Activated CD4-positive, alpha-beta T cell treated with anti-CD3 and anti-CD28 coated beads, Interleukin-2, amount 50 U/mL, for 16 hours (primary cell): ENCODE measurements at places on chromosomes 5 and 9.

DNA sequence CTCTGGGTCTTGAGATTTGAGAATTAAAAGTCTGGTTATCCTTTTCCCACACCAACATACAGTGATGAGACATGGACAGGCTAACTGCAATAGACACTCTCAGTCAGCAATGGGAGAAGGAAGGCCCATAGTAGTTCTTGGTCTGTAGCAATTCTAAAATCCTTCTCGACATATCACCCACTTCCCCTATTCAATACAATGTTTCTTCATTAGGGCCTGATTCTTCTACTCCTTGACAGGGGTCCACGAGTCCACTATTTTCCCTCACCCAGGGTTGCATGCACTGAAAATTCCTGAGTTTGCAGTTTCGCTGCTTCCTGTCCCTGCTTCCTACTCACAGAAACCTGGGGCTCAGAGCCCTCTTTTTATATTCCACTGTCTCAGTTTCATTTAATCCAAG, 402.8 kb downstream of the MAT2B start:
- no peak for DNase-seq

- no peak for DNase-seq
These were observed 175.1 kb upstream of the MSX2 start for GRCh38 chr5:174549254-174549653.

DNA sequence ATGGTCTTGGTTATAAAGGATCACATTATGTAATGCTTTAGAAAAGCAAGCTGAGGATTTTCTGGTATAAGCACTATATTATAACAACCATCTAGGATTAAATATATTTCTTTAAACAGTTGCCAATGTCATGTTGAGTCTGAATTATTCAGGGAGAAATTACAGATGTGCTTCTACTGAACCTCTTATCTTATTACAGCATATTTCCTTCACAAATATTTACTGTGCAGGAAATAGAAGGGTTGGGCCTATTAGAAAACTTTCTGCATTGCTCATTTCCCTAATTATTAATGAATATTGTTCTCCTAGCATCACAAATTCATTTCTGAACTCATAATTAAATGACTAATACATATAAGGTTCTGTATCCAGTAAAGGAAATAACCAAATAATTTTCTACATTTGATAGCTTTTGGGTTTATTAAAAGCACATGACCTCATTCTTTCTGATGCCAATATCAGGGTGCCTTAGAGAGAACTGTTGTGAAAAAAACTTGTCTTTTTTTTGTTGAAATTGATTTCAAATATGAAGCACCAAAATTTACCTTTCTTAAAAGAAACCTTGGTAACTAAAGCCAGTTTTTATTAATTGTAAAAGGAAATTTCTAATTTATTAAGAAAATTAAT, 476.8 kb upstream of the PTGER4 start:
- no peak for DNase-seq

DNA sequence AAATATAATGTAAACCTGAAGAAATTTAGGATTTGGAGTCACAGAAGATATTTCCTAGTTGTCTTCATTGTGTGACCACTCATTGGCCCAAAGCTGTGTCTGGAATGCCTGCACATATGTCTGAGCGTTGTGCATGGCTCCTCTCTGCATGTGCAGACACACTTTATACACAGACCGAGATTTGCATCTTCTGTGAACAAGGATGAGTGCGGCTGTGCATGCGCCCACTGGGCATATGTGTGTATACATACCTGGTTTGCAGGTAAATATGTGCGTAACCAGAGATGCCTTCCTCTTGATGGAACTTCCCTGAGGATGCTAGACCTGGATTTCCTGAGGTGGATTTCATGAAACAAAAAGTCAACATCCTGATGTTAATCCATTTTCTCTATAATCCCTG, 19.1 kb downstream of the PHF2 start:
- no peak for DNase-seq

- DNase-seq, result no peak
These were observed at the start of gene MYOZ3 for GRCh38 chr5:150661086-150661485. MYOZ3 (plus strand) TSS chr5:150661251; CDS start chr5:150662942, 1,691 bp downstream.

GRCh38 chr9:112112519-112112918, 62.6 kb downstream of the SUSD1 start:
- peak; percentile 1 for DNase-seq

DNA sequence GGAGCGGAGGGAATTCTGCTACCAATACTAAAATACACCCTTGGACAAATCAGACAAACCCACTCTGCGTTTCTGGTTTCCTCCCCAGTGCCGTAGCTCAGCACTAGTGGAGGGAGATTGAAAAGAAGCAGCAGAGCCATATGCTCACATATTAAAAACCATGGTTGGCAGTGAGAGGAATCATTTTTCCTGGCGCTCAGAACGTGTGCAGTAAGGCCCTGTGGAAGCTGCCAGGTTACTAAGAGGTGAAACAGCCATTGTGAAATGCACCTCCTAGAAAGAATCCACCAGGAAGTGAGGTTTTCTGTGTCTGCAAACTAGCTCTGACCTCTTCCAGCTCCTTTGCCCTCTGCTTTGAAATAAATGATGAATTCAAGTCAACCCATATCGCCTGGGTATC, 177.2 kb downstream of the ERCC6L2 start:
- no peak for DNase-seq

GRCh38 chr9:80503671-80504281, 932.0 kb downstream of the TLE4 start:
- no peak for DNase-seq

DNA sequence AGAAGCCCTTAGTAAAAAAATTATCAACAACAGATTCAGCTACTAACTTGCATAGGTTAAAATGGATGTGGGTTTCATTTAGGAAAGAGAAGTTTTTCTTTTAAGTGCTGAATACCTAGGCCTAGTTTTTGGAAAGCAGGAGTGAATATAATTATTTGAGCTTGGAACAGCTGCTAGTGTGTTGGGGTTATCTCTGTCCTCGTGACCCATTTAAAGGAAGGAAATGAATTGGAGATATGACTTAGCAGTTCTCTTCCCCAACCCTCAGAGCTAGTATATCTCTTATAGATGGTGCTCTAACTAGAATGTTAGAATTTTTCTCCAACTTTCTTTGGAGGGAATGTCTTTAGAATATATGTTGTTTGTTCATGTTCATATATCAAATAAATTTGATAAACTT, 38.6 kb downstream of the ZNF366 start:
- DNase-seq, result no peak

- no peak for DNase-seq
These were observed 62.7 kb downstream of the SLC1A3 start for GRCh38 chr5:36669015-36669651.

GRCh38 chr5:110376281-110376951, 350.1 kb downstream of the TMEM232 start:
- DNase-seq, result no peak

GRCh38 chr5:50730336-50730735, 63.9 kb downstream of the PARP8 start:
- DNase-seq, result no peak

GRCh38 chr5:10607666-10608073, 43.8 kb downstream of the ANKRD33B start:
- DNase-seq, result no peak

GRCh38 chr5:9490494-9491097, 55.3 kb downstream of the SEMA5A start:
- DNase-seq, result no peak

- DNase-seq, result peak; percentile 68
These were observed 7.5 kb upstream of the RAPGEF1 start for GRCh38 chr9:131747352-131747751.

DNA sequence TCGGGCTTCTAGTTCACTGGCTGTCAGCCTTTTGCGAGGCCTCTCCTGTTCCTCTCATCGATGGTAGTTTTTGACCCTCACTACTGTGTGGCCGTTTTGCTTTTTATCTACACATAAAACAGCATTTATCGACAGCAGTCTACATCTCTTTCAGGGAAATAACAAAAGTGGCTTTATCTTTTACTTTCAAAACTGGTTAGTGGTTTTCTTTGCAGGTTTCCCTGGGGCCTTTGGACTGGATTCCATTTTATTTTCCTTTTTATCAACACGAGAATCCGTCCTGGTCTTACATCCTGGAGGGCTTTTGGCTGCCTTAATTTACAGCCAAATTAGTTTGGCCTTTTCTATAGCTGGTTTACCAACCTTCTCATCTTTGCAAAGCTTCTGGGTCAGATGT, 793 bp upstream of the PKD2L2 start:
- DNase-seq, result peak; percentile 7

DNA sequence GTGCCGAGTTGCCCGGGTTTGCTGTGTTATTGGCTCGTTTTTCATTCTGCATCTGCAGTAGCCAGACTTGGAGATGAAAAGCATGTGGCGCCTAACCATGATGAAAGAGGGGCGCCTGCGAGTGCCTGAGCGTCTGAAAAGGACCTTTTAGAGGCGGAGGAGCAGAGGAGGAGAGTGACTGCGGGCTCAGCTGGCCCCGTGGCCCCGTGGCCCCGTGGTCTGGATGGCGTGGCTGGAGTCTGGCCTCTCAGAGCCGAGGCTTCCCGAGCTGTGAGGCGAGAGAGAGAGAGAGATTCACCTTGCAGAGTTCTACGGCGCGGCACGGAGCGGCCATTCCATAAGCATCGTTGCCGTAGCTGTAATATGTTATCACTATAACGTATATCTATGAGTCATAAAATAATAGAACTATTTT, 55.3 kb upstream of the RNU6ATAC start:
- DNase-seq, result no peak

GRCh38 chr5:69170495-69170894, 3.5 kb downstream of the CCNB1 start:
- DNase-seq, result no peak

DNA sequence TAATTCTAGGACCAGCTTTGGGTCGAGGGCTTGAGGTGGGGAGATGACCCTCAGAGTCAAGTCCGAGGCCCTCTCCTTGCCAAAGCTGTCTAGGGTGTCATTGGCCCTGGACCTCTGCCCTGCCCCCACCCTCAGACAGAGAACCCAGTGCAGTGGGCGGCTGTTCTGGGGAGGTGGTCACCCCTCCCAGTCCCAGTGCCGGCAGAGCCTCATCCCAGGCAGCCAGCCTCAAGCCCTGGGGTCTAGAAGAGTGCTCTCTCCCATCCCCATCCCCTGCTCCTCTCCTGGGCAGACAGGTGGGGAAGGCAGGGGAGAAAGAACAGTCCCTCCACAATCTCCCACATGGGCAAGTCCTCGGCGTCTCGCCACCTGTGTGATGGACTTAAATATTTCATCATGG, 7.0 kb downstream of the NTNG2 start:
- DNase-seq, result no peak

- DNase-seq, result no peak
These were observed 358.0 kb downstream of the TAF11L14 start for GRCh38 chr5:17992291-17992690.

- DNase-seq, result no peak
These were observed 64.6 kb upstream of the PLPP1 start for GRCh38 chr5:55599148-55600050.

- no peak for DNase-seq
These were observed 40.4 kb downstream of the MCTP1 start for GRCh38 chr5:95244479-95244878.

DNA sequence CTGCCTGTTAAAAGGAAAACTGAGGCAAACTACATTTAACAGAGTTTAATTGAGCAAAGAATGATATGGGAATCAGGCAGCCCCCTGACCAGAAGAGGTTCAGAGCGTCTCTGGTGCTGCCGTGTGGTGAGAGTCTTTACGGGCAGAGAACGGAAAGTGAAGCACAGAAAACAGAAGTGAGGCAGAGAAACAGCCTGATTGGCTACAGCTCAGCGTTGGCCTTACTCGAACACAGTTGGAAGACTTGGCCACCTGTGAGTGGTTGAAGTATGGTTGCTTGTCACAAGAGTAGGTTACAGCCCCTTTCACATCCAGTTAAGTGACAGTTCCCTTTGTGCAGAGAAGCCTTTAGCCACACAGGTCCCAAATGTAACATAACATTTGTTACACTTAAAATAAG, 16.9 kb upstream of the FBP1 start:
- DNase-seq, result peak; percentile 42

- DNase-seq, result no peak
These were observed 135.5 kb downstream of the SPATA31D1 start for GRCh38 chr9:82124090-82124489.

DNA sequence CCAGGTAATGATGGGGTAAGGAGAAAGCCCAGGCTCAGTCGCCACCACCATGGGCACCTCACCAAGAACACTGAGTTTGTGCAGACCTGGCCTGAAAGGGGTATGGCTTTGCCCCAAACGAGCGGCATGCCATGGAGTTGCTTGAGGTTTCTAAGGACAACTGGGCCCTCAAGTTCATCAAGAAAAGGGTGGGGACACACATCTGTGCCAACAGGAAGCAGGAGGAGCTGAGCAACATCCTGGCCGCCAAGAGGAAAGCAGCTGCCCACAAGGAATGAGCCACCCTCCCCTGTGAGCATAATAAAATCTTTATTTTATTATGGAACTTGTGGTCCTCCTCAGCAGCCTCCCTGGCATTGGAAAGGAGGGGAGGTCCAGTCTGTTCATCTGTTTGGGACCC, 23.8 kb downstream of the CD14 start:
- no peak for DNase-seq

DNA sequence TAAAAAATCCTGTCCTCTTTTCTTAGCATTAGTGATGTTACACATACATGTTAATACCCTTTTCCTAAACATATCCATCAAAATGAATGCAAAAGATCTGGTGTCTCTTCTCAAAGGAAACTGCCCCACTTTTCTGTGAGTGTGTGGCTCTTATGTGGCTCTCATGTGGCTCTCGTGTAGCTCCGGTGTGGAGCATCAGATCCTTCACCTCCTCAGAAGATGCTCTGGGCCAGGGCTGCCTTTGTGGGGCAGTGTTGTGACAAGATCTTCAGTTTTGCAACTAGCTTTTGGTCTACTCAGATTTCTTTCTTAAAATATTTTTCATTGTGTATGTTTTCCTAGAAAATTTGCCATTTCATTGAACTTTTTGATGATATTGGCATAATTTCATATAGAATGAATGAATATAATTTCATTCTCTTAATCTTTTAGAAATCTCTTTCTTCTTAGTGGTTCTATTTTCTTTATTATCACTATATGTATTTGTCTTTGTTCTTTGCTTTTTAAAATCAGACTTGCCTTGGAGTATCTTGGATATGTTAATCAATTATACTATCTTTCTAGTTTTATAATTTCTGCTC, 19.4 kb downstream of the GARNL3 start:
- DNase-seq, result peak; percentile 21

DNA sequence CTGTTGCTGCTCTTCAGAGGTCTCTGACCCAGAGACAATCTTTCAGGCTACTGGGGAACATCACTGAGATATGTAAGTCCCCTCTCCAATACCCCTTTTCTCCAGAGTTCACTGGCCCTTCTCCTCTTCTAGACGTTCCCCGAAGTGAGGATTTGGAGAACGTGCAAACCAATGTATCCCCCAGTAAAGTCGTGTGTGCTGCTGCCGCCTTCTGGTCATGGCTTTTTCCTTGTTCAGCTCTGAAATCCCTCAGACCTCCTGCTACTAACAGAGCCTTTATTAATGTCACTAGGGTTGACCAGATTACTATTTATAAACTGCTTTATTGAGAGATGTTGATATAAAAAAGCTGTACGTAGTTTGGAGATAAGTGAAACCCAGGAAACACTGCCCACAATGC, 1028.6 kb downstream of the CDH9 start:
- no peak for DNase-seq
